ENCODE measurements at places on chromosomes 13 and 19.

DNA sequence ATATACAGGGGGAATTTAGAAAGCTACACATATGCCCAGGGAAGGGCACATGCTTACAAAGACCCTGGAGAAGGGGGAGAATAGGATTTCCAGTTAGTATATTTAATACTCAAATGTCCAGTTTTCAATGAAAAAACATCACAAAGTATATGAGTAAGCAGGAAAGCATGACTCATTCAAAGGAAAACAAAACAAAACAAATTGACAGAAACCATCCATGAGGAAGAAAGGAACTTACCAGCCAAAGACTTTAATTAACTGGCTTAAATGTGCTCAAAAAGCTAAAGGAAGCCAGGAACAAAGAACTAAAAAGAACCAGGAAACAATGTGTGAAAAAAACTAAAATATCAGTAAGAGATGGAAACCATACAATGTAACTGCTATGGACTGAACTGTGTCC, 716.2 kb upstream of the ARGLU1 start:
- DNase-seq, result no peak

- no peak for DNase-seq
Measured at GRCh38 chr13:82330499-82330898, 1551.8 kb downstream of the SLITRK1 start.

GRCh38 chr19:13611596-13611995, 105.3 kb upstream of the CACNA1A start:
- DNase-seq, result no peak

GRCh38 chr13:92494915-92495314, 731.7 kb upstream of the GPC6 start:
- no peak for DNase-seq

DNA sequence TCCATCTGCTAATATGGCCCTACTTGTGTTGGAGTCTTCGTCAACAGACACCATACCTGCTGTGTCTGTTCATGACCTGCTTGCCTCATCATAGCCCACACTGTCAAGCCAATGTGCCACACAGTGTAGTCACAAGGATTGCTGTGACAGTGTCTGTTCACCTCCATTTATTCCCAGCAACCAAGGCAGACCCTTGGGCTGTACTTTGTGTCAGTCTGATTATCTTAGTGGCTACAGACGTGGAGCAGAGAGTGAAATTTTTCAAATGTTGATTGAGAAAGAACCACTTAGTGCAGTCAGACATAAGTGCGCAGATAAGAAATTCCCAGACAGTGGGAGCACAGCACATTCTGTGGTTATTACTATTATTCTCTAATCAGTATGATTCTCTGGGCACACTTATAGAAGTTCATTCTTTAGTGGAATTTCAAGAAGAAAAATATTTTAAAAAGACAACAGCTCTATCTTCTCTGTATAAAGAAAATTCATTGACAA, 184.6 kb downstream of the GPC6 start:
- no peak for DNase-seq

GRCh38 chr13:29546662-29547061, 48.8 kb downstream of the SLC7A1 start:
- DNase-seq, result no peak

DNA sequence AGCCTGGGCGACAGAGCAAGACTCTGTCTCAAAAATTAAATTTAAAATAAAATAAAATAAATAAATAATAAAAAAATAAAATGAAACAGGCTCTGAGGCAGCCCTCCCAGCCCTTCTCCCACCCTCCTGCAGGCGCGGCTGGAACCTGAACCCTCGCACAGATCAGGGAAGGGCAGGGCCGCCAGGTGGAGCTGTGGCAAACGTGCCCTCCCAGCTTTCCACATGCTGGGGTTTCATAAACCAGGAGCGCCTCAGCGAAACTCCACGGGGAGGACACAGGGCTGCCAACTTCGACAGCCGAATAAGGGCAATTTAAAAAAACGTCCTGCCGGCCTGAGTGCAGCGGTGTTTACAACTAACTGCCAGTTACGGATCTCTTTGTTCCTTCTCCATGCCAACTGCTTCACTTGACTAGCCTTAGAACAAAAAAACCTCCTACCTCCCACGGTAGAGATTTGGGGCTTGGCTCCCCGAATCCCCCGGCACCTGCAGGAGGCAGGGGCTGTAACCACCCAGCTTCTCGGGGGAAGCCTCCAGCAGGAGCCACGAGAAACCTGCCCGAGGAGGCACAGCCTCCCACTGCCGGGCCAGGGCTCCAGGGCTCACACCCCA, 15.9 kb downstream of the ZNF787 start:
- DNase-seq, result peak; percentile 25

DNA sequence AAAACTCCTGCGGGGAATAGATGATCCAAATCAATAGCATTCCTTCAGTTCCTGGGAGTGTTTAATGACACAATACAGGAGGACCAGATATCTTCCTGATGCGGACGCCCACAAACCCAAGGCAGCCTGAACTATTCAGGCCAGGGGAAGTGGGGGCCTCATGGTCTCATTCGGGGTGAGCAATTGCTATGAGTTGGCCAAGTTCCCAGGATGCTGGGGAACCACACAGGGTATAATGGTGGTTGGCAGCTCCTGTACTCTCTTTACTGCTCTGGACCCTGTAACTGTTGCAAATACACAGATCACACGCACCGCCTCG, 401.2 kb downstream of the IRS2 start:
- DNase-seq, result no peak

- no peak for DNase-seq
Measured at GRCh38 chr19:9849791-9850190, 14.7 kb downstream of the PIN1 start.

GRCh38 chr13:91112201-91112923, 235.1 kb upstream of the MIR17HG start:
- no peak for DNase-seq

- no peak for DNase-seq
Measured at GRCh38 chr13:26881154-26881553, 120.6 kb upstream of the GPR12 start.

GRCh38 chr13:32737111-32737571, 150.9 kb downstream of the PDS5B start:
- DNase-seq, result no peak

GRCh38 chr19:19140476-19140875, 2.2 kb upstream of the TMEM161A start:
- no peak for DNase-seq
